ENCODE measurements at places on chromosomes 7 and 10. TPM values are rescaled to one million over a fixed set of nuclear protein-coding genes. Genes with fewer than 3 reads are reported as not detected.

DNA sequence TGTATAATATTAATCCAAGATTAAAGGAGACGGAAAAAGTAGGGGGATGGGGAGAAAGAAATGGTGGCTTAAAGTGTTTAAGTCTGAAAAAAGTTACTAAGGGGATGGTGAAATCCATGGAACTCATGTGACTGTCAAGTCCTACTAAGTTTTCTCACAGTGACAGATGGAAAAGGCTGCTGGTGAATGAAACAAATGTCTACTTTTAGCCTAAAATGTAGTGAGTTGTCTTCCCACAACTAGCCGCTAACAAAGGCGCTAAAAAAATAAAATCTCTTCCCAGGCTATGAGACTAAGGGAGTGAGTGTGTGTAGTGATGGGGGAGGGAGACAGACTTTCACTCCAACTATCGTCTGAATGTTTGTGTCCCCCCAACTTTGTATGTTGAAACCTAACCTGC lies 12.6 kb downstream of the VIM start:
- no peak overlapping the region for H3K4me3 ChIP-seq
- H3K27me3 ChIP-seq, result no peaks in the 10 kb centered on the region
- peak overlapping the region; percentile 84 for H3K27ac ChIP-seq
- no peak for DNase-seq
- H3K36me3 ChIP-seq, result peaks cover 32% of the 10 kb centered on the region

DNA sequence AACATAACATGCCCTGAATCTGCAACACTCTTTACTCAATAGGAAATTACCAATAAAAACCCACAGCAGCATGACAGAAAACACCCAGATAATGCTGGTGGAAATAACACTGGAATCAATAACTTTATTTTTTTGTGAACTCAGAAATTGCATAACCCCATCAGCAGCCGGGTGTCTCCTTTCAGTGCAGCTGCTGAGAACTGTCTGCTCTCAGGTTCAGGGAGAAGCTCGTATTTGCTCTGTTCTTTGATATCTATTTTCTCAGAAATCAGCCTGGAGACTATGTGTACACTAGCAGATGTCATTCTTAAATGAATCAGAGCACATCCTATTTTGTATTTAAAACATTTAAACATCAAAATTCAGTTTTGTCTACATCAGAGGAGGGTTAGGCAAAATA lies 506.0 kb downstream of the POM121L12 start:
- DNase-seq, result no peak
- H3K36me3 ChIP-seq, result no peaks in the 10 kb centered on the region
- H3K4me3 ChIP-seq, result no peak overlapping the region
- no peaks in the 10 kb centered on the region for H3K27me3 ChIP-seq
- no peaks in the 10 kb centered on the region for H3K4me1 ChIP-seq

GRCh38 chr7:94344826-94345225 lies 49.9 kb upstream of the COL1A2 start:
- H3K4me1 ChIP-seq, result no peaks in the 10 kb centered on the region
- no peak overlapping the region for H3K4me3 ChIP-seq
- no peak for DNase-seq
- no peak overlapping the region for H3K27ac ChIP-seq

HMX2 gene
- not detected for total RNA-seq

RNF32 gene
- not detected for total RNA-seq

SYNPO2L gene
- not detected for total RNA-seq

- DNase-seq, result no peak
- H3K4me3 ChIP-seq, result no peak overlapping the region
- no peak overlapping the region for H3K27ac ChIP-seq
- H3K27me3 ChIP-seq, result no peaks in the 10 kb centered on the region
- H3K4me1 ChIP-seq, result no peaks in the 10 kb centered on the region
- no peaks in the 10 kb centered on the region for H3K36me3 ChIP-seq
These were observed 612.2 kb upstream of the POM121L12 start for GRCh38 chr7:52423251-52423650.

- no peaks in the 10 kb centered on the region for H3K27me3 ChIP-seq
- no peak for DNase-seq
- peaks cover 53% of the 10 kb centered on the region for H3K4me1 ChIP-seq
These were observed 125.6 kb downstream of the PLXNA4 start for GRCh38 chr7:132450696-132451095.

DNA sequence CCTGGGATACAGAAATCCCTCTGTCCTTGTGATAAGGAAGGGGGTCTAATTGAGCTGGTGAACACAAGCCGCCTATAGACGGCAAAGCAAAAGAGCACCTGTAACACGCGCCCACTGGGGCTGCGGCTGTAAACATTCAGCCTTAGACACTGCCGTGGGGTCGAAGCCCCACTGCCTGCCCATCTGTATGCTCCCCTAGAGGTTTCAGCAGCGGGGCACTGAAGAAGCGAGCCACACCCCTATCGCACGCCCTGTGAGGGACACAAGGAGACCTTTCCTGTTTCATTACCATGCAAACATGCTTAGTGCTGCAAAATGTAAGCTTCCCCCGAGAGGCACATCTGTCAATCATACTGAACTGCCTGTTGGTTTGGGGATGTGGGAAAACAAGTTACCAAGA lies 82.1 kb downstream of the NRP1 start:
- no peak for DNase-seq
- no peaks in the 10 kb centered on the region for H3K36me3 ChIP-seq
- H3K4me3 ChIP-seq, result peak overlapping the region; percentile 3
- no peaks in the 10 kb centered on the region for H3K27me3 ChIP-seq

SKAP2 gene
- total RNA-seq, result 4.2 TPM

- no peaks in the 10 kb centered on the region for H3K27me3 ChIP-seq
- H3K36me3 ChIP-seq, result peaks cover 3% of the 10 kb centered on the region
- H3K4me3 ChIP-seq, result no peak overlapping the region
- DNase-seq, result no peak
- H3K27ac ChIP-seq, result no peak overlapping the region
These were observed 79.9 kb upstream of the RHEB start for GRCh38 chr7:151599401-151600227.

- no peak overlapping the region for H3K4me3 ChIP-seq
- peaks cover 24% of the 10 kb centered on the region for H3K4me1 ChIP-seq
- no peaks in the 10 kb centered on the region for H3K36me3 ChIP-seq
- no peak overlapping the region for H3K27ac ChIP-seq
- H3K27me3 ChIP-seq, result no peaks in the 10 kb centered on the region
These were observed 364.2 kb downstream of the AUTS2 start for GRCh38 chr7:69962186-69963065.

GRCh38 chr7:4093483-4093882 lies 588.6 kb upstream of the FOXK1 start:
- no peak for DNase-seq
- no peaks in the 10 kb centered on the region for H3K36me3 ChIP-seq
- H3K4me3 ChIP-seq, result no peak overlapping the region
- H3K27ac ChIP-seq, result no peak overlapping the region

DNA sequence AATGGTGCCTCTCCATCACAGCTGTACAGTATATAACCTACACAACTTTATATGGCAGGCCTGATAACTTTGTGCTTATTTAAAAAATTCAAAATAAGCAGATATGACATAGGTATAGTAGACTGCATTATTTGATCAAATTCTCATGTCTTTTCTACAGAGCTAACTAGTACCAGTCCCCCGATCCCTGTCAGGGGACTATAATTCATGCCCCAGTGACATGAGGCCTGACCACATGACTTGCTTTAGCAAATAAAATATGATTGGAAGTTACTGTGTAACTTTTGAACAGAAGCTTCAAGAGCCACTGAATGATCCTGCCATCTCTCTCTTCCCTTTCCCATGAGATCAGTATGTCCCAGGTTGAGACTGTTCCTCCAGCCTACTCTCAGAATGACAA lies 49.2 kb upstream of the WNT2 start:
- no peaks in the 10 kb centered on the region for H3K4me1 ChIP-seq
- H3K27me3 ChIP-seq, result no peaks in the 10 kb centered on the region
- DNase-seq, result no peak
- no peak overlapping the region for H3K27ac ChIP-seq

- no peaks in the 10 kb centered on the region for H3K27me3 ChIP-seq
- no peak overlapping the region for H3K4me3 ChIP-seq
- H3K36me3 ChIP-seq, result no peaks in the 10 kb centered on the region
- no peak for DNase-seq
These were observed 1241.7 kb downstream of the REEP3 start for GRCh38 chr10:64762861-64763260.

GRCh38 chr10:78013564-78013963 lies 15.8 kb downstream of the POLR3A start:
- no peak overlapping the region for H3K27ac ChIP-seq
- no peaks in the 10 kb centered on the region for H3K27me3 ChIP-seq
- no peaks in the 10 kb centered on the region for H3K36me3 ChIP-seq
- H3K4me1 ChIP-seq, result no peaks in the 10 kb centered on the region
- H3K4me3 ChIP-seq, result no peak overlapping the region
- no peak for DNase-seq

IQUB gene
- total RNA-seq, result 0.16 TPM

DNA sequence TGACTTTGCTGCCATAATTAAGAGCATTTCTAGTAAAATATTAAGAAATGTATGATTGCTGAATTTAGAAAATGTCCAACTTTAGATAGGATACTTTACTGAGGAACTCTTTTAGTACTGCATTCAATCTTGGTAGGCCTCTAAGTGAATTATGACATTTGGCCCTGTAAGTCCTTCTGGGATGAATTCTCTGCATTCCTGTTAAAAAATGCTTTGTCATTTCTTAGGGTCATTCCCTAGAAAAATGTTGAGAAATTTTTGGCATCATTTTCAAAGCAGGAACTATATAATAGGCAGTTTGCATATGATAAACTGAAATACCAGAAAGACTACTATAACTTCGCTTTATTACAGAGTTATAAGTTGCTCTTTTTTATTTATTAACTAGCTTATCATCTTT lies 69.3 kb upstream of the PRR15 start:
- H3K4me3 ChIP-seq, result no peak overlapping the region
- no peaks in the 10 kb centered on the region for H3K27me3 ChIP-seq
- no peaks in the 10 kb centered on the region for H3K4me1 ChIP-seq
- H3K36me3 ChIP-seq, result no peaks in the 10 kb centered on the region
- H3K27ac ChIP-seq, result no peak overlapping the region

DNA sequence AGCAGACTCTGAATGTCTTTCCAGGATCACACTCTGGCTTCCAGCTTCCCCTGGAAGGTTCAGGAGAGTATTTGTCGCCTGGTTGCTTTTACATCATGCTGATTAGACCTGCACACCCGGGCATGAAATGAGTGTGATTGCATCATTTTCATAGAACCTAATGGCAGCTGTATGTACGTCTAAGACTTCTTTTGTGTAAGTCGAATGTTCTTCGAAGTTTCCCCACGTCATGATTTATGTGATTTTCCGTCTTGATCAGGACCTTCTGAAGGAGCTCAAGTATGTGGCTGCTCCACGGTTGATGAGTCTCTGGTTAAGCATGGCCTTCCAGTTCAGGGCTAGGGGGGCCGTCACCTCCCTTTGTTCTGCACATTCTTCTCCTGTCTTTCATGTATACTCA lies 4.5 kb downstream of the EIF4H start:
- no peak for DNase-seq
- H3K27me3 ChIP-seq, result no peaks in the 10 kb centered on the region
- H3K27ac ChIP-seq, result peak overlapping the region; percentile 67
- H3K36me3 ChIP-seq, result no peaks in the 10 kb centered on the region

DNA sequence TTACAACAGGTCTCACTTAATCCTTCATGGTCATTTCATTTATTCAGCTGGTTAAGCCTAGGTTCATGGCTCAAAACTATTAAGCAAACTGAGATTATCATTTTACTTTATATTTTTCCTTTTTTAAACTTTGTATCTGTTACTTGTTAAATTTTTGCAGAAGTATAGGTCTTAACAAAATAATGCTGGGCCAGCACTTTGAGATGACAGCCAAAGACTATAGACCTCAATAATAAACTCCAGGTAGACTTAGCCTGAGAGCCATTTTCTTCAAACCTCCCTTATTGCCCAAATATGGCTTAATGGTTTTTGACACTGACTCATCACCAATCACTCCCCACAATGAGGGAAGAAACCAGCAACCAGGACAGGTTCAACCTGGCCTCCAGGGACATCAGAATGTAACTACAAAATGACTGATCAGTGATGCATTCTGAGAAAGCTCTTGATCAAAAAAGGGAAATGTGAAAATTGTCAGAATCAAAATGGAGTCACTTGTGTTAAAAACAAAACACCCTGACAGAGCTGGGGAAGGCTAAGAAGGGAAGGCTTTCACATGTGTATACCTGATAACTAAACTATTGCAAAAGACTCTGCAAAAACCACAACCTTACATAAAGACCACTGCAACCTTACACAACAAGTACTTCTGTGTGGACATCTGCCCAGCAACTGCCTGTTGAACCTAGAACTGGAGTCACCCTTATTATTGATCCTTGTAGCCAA lies 2.1 kb upstream of the CCDC126 start:
- no peak for DNase-seq
- no peaks in the 10 kb centered on the region for H3K36me3 ChIP-seq
- H3K27ac ChIP-seq, result no peak overlapping the region

- H3K27me3 ChIP-seq, result no peaks in the 10 kb centered on the region
- H3K27ac ChIP-seq, result no peak overlapping the region
- H3K36me3 ChIP-seq, result no peaks in the 10 kb centered on the region
- no peak for DNase-seq
- H3K4me3 ChIP-seq, result no peak overlapping the region
- no peaks in the 10 kb centered on the region for H3K4me1 ChIP-seq
These were observed 120.2 kb downstream of the STRA8 start for GRCh38 chr7:135353832-135354231.

AEBP1 gene
- total RNA-seq, result 37.1 TPM

GRCh38 chr7:117597755-117598154 lies 117.9 kb downstream of the CFTR start:
- no peaks in the 10 kb centered on the region for H3K27me3 ChIP-seq
- no peak for DNase-seq
- H3K4me1 ChIP-seq, result no peaks in the 10 kb centered on the region

EIF5AL1 gene
- total RNA-seq, result 0.55 TPM

ATOH7 gene
- total RNA-seq, result not detected

PTPN12 gene
- total RNA-seq, result 35.4 TPM

- H3K4me1 ChIP-seq, result peaks cover 4% of the 10 kb centered on the region
- DNase-seq, result no peak
- H3K27ac ChIP-seq, result no peak overlapping the region
- no peaks in the 10 kb centered on the region for H3K36me3 ChIP-seq
- no peak overlapping the region for H3K4me3 ChIP-seq
These were observed 151.4 kb upstream of the PITRM1 start for GRCh38 chr10:3323865-3324498.

ADAM8 gene
- total RNA-seq, result 8.5 TPM

ZNF117 gene
- 5.9 TPM for total RNA-seq

AKR1B15 gene
- total RNA-seq, result not detected

CPA4 gene
- total RNA-seq, result not detected

- H3K36me3 ChIP-seq, result no peaks in the 10 kb centered on the region
- no peak for DNase-seq
- H3K4me3 ChIP-seq, result no peak overlapping the region
- no peak overlapping the region for H3K27ac ChIP-seq
These were observed 922.2 kb downstream of the SORCS1 start for GRCh38 chr10:106242301-106242700.

GRCh38 chr10:3668276-3668965 lies 116.6 kb downstream of the KLF6 start:
- peak overlapping the region; percentile 88 for H3K4me3 ChIP-seq
- peaks cover 37% of the 10 kb centered on the region for H3K4me1 ChIP-seq
- peaks cover 3% of the 10 kb centered on the region for H3K27me3 ChIP-seq
- no peaks in the 10 kb centered on the region for H3K36me3 ChIP-seq
- peak; percentile 72 for DNase-seq
- peak overlapping the region; percentile 81 for H3K27ac ChIP-seq

ADAM22 gene
- total RNA-seq, result 7.8 TPM
